NCI-H1436 treated with DMSO at 0.1 percent for 48 hours (cell line): ENCODE measurements at places on chromosomes 6 and 20.

- no peak for DNase-seq
Measured at GRCh38 chr6:18118330-18118729, 4.1 kb downstream of the NHLRC1 start.

DNA sequence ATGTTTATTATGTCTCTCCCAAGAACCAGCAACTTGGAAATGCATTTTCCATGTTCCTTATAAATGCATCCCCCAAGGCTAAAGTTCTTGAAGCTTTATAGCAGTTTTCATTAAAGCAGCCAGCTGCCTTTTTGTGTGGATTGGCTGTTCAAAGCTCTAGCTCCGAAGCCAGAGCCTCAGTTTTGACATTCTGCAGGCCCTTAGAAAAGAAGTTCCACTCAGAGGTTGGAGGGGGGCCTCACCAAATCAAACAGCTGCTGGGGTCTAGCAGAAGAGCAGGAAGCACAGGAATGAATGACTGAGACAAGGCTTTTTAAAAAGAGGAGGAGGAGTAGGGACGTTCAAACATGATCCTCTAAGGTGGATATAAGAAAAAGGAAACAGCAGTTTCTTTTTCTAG, 4.2 kb upstream of the POU3F2 start:
- no peak for DNase-seq

GRCh38 chr6:9515633-9516606, 899.0 kb downstream of the TFAP2A start:
- no peak for DNase-seq

DNA sequence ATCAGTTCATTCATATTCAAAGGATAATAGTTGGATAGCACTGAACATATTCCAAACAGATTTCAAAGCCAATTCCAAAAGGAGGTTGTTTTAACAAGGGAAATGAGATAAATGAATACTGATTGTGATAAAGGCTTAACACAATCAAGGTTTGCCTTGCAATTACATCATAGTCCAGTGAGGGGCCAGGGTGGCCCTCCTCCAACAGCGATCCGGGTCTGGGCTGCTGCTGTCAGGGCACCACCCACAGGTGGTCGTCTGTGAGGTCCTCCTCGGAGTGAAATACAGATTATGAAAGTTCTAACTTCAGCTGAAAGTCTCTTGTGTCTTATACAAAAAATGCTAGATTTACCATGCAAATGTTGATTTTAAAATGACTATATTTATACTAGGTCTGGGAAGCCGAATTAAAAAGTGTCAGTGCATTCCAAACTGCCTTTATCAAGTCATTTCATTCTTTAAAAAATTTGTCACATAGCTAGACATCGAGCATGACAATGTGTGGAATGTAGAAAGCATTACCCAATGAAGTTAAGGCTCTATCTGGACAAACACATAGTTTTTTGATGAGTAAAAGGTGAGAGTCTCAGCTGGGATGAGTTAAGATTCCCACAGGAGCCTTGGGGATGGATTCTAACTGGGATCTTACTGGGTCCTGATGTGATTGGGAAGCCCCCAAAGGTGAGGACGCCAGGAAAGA, 65.9 kb upstream of the SLC22A23 start:
- no peak for DNase-seq

- no peak for DNase-seq
Measured at GRCh38 chr6:27239258-27239657, 8.2 kb upstream of the PRSS16 start.

- DNase-seq, result no peak
Measured at GRCh38 chr6:140225701-140226436, 851.4 kb upstream of the CITED2 start.

DNA sequence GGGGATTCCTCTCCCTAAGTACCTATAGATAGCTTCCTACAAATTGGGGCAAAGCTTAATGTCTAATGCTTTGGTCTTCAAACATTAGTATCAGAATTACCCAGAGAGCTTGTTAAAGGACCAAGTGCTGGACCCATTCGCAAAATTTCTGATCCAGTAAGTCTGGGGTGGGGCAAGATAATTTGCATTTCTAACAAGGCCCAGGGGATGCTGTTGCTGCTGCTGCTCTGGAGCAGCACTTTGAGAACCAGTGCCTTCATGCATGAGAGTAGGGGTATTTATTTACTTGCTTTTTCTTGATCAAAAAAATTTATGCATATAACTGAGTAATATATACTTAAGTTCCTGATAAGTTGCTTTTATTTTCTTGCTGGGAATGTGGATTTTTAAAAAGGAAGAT, 24.5 kb upstream of the COL19A1 start:
- no peak for DNase-seq

DNA sequence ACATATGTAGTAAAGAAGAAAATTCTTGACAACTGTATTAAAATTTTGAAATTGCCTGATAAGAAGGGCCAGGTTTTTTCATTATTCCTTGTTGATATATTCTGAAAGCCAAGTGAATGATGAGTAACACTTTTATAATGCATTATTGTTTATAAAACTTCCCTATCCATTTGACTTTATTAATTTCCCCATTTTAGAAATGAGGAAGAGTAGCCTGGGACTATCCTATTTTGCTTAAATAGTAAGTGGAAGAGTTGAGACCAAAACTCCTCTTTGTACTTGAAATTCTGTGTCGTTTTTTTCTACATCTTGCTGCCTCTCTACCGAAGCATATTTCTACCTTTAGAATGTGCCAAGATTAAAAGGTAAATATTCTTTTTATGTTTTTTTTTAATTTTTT, 39.7 kb downstream of the TRMT11 start:
- no peak for DNase-seq

- no peak for DNase-seq
Measured at GRCh38 chr6:75331151-75331550, 46.6 kb upstream of the TMEM30A start.

DNA sequence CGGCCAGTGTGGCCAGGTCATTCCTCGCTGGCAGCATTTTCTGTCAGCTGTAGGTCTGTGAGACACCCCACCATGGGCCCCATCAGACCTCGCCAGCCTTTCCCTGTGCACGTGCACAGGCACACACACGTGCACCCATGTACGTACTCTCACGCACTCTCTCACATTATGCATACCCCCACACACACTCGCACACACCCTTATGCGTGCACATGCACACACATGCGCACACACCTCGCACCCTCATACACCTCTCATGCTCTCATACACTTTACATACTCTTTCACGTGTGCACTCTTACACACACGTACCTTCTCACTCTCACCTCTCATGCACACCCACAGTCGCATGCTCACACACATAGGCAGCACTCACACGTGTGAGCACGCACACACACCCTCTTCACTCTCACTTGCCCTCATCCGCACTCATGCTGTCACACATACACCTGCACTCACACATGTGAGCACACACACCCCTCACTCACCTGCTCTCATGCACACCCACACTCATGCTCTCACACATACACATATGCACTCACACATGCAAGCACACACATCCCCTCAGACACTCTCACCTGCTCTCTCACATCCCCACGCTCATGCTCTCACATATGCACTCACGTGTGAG, 46.7 kb downstream of the SNX9 start:
- no peak for DNase-seq

DNA sequence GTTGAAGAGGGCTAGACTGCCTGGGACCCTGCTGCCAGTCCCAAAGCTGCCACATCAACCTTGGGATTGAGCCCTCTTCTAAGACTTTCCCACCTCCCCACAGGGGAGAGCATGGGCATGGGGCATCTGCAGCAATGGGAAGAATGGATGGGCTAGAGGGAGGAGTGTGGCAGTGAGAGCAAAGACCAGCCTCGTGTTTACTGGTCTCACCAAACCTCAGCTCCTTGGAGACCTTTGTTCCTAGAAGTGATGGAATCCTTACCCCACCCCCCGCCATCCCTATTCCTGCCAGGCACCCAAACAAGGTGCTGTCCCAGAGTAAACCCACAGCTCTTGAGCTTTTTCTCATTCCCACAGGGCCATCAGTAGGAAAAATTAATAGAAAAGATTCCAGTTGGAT, 20.0 kb upstream of the ARMC12 start:
- DNase-seq, result no peak

GRCh38 chr6:132675749-132676148, 16.8 kb upstream of the TAAR1 start:
- no peak for DNase-seq

- DNase-seq, result no peak
Measured at GRCh38 chr6:15343490-15344191, 97.8 kb downstream of the JARID2 start.

DNA sequence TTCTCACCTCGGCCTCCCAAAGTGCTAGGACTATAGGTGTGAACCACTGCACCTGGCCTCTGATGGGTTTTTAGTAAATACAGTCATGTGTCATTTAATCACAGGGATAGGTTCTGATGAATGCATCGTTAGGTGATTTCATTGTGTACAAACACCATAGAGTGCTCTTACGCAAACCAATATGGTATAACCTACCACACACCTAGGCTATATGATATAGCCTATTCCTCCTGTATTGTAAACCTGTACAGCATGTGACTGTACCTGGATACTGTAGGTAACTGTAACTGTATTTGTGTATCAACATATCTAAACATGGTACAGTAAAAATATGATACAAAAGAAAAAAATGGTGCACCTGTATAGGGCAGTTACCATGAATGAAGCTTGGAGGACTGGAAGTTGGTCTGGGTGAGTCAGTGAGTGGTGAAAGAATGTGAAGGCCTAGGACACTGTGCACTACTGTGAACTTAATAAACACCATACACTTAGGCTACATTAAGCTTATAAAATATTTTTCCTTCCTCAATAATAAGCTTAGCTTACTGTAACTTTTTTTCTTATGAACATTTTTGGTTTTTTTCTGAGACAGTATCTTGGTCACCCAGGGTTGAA, 10.0 kb downstream of the BICRAL start:
- DNase-seq, result no peak

- no peak for DNase-seq
Measured at GRCh38 chr20:54438166-54438565, 37.2 kb upstream of the DOK5 start.

GRCh38 chr6:3280091-3280490, 21.3 kb downstream of the PSMG4 start:
- no peak for DNase-seq

GRCh38 chr6:160135907-160136655, 14.5 kb downstream of the SLC22A1 start:
- DNase-seq, result no peak

DNA sequence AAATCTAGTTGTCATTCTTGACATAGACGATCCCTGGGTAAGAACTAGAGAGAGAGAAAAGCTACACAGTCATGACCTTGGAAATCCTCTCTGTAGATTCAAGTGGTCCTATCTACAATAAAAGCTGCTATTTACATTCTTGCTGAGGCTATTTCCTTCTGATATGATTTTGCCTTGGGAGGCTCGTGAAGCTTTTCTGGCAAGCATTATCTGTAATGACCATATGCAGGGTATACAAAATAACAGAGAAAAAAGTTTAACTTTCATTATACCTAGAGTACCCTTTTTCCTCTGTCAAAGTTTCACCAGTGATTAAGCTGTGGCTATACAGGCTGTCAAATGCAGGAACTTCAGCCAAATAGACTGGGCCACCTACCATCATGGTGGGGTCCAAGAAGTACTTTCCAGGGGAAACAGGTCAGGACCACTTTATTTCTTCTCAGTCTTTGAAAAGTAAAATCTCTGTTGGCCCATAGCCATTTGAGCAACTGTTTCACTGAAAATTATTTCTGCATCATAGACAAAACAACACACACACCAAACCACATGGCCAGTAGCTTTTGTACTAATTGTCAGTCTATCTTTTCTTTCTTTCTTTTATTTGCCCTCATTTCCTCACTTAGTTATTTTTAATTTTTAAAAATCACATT, 677.0 kb upstream of the ID4 start:
- DNase-seq, result no peak

- DNase-seq, result no peak
Measured at GRCh38 chr20:63158845-63159244, 57.1 kb downstream of the YTHDF1 start.

DNA sequence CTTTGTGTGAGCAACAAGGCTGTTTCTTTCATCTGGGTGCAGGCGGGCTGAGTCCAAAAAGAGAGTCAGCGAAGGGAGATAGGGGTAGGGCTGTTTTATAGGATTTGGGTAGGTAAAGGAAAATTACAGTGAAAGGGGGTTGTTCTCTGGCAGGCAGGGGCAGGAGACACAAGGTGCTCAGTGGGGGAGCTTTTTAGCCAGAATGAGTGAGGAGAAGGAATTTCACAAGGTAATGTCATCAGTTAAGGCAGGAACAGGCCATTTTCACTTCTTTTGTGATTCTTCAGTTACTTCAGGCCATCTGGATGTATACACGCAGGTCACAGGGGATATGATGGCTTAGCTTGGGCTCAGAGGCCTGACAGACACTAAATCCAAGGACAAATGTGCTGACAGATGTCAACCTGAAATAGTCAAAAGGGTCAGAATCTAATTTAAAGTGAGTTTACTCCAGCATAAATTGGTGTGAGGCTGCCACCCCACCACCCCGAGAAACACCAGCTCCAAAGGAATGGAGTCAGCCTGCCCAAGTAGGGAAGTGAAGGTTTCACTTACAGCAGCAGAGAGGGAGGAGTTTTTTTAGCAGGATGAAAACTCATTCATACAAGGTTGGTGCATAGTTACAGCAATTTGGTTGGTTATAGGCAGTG, 560.0 kb upstream of the CDH4 start:
- DNase-seq, result no peak

DNA sequence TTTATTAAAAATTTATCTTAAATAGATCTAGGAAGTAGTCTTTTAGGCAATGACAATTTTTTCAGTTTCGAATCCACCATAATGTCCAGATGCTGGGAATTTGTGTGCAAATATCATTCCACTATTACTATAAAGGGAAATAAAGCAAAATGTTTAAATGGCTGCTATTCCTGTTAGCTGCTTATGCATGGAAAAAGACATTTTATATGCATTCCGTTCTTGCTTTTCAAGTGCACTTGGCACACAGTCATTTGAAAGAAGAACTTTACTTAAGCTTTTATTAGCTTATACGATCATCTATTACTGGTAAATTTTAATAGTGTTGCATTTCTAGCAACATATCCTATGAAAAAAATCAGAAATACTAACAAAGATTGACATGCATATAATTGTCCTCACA, 42.0 kb downstream of the PRL start:
- DNase-seq, result no peak

- DNase-seq, result no peak
Measured at GRCh38 chr6:169045486-169045885, 208.2 kb downstream of the THBS2 start.

- DNase-seq, result no peak
Measured at GRCh38 chr20:846894-847278, 13.4 kb downstream of the FAM110A start.
